ENCODE measurements at places on chromosomes 3 and 15. TPM values are rescaled to one million over a fixed set of nuclear protein-coding genes. Genes with fewer than 3 reads are reported as not detected.

LARP6 gene
- total RNA-seq: not detected

CD200 gene
- total RNA-seq: 0.35 TPM

ZMYND10 gene
- total RNA-seq: 3.5 TPM

SAMMSON gene
- total RNA-seq: not detected

ALPK3 gene
- 0.35 TPM for total RNA-seq

SIDT1 gene
- 86.9 TPM for total RNA-seq

POPDC2 gene
- total RNA-seq: 6.2 TPM

PYDC2 gene
- total RNA-seq: not detected
